ENCODE measurements at places on chromosomes 2 and 18.

DNA sequence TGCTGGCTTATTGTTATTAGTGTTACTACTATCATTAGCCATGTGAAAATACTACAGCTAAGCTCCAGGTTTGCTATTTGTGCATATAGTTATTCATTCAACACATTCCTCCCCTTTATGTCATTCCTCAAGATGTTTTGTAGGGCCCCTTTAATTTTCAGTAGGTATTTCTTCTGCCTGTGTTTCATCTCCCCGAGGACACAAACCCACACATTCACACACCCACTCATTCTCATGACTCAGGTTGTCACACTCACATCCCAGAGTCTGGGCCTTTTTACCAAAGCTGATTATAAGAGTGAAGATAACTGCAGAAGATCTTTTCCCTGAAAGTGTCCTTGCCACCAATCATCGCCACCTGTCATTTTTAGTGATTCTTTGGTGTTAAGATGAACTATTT is 68.6 kb upstream of the SPOPL start:
- DNase-seq = no peak

DNA sequence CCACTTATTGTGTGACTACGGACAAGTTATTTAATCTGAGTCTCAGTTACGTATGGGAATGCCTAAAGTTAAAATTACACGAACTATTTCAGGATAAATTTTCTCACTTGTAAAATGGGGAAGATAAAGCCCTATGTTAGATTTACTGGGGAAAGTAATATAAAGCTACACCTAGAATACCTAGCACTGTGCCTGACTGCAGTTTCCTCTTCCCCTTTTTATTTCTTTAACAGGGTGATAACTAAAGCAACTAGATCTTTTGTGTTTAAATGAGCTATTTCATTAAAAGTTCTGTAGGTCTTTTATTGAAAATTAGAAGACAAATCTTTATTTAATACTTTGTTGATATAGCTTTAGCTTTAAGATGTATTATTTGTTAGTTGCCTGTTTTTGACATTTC is 5.0 kb downstream of the B3GNT2 start:
- no peak for DNase-seq

DNA sequence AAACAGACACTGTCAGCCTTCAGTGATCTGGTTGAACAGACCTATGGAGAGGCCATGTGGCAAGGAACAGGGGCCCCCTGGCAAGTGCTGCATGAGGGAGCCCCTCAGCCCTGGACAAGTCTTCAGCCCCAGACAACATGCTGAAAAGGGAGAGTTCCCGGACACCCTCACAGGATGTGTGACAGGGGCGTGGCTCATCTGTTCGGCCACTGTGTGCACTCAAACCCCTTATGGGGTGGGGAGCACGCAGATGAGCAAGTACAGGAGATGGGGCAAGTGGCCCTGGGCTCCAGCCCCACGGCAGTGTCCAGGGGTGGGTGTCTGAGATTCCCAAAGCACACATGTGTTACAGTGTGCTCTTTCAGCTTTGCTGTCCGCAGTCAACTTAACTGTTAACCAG is 35.4 kb upstream of the MPPE1 start:
- DNase-seq = no peak

DNA sequence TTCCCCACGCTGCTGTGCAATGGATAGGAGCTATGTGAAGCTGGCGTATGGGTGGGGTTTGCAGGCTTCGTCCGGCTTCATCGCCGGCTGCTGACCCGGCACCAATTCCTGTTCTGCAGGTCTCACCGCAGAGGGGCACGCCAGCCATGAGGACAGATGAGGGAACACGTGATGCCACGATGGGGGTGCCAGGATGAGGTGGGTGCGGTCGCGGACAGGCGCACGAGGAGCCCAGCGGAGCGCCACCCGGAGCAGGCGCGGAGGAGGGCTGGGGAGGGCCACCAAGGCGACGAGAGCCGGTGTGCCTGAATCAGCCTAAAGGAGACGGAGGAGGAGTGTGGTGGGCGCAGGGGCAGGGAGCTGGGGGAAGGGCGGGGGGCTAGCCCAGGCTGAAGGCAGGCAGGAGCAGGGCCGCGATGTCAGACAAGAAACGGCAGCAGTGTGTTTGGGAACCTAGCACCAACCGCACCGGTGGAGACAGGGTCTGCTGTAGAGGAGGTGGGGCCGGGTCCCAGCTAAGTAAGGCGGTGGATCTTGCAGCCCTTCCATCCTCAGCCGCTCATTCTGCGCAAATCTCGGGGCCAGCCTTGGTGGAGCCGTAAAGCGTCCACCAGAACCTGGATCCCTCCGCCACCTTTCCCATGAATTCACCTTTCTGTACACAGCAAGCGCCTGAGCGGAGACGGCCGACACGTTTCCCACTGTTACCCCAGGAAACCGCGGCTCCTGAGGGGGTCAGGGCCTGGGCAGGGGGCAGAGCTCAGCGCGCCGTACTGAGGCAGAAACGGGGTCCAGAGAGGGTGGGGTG is 17.0 kb upstream of the CD8A start:
- DNase-seq = no peak

GRCh38 chr2:233087713-233088112 is 27.6 kb downstream of the INPP5D start:
- no peak for DNase-seq

GRCh38 chr2:168649105-168649504 is 153.3 kb upstream of the NOSTRIN start:
- no peak for DNase-seq

All from LNCaP clone FGC (cell line).